ENCODE measurements at places on chromosomes 6 and 20.

DNA sequence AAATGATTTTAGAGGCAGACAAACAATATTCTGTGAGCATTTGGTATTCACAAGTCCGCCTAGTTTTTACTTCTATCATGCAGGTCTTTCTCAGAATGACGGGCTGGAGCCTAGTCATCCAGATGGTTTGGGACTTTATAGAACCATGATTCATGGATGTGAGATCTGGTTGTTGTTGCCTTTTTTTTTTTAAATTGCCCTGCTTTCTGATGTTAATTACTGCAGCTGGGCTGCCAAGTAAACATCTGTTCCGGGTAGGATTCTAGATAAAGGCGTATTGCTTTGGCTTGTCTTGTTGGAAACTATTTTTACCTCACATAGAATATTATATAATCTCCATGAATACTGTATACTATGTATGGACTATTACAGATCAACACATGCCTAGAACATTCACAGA, 58.1 kb downstream of the RNF217 start:
- no peak for DNase-seq

GRCh38 chr6:40936818-40937251, 102.2 kb downstream of the UNC5CL start:
- DNase-seq = no peak

DNA sequence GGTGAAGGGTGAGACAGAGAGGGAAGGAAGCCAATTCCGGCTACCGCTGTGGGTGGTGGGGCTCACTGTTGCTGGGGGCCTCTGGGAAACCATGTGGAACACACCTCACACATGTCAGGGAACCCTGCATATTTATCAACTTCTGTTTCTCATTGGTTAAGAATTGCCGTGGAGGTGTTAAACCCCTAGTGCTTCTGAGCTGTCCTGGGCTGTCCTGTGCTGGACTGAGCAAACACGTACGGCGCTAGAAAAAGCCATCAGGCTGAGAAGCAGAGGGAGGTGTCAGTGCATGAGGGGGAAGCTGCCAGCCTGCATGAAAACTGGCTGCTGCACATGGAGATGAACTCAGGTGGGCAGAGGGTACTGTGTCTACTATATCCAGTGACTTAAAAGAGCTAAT, 103.9 kb upstream of the JAG1 start:
- DNase-seq = no peak

- no peak for DNase-seq
Measured at GRCh38 chr6:32554116-32554965, 24.3 kb upstream of the HLA-DRB5 start.

DNA sequence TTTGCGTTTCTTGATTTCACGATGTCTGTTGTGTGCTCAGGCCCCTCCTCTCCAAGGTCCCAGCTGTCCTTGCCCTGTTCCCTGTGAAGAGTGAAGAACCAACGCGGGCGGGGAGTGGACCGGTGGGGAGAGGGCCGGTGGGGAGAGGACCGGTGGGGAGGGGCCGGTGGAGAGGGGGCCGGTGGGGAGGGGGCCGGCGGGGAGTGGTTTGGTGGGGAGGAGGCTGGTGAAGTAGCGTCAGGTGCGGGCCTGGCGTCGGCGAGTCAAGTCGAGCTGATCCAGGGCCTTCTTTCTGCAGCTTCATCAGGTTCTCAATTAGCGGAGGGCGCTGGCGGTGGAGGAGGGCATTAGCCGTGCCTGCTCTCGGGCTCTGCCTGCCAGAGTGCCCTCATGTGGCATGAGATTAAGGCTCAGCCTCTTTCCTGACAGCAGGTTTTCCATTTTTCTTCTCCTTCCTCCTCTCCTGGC, 21.2 kb upstream of the BHLHE23 start:
- DNase-seq = no peak

- no peak for DNase-seq
Measured at GRCh38 chr6:30272032-30272431, 54.7 kb upstream of the TRIM39 start.

DNA sequence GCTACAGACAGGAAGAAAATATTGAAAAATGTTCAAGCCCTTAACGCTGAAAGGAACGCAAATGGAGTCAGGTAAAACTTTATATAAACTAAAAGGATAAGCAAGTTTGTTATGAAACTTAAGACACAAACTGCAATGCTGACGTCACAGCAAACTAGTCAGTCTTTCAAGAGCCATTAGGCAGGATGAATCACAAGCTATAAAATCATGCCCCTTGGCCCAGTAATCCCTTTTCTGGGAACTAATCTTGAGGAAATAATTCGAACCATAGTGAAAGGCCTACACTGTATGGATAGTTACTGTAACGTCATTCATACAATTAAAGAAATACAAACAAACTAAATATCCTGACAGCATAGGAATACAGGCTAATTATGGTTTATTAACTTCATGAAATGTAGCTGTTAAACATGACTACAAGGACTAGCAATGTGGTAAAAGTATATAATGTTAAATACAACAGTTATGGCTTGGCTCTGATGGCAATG, 42.7 kb upstream of the HINT3 start:
- DNase-seq = peak; percentile 60

DNA sequence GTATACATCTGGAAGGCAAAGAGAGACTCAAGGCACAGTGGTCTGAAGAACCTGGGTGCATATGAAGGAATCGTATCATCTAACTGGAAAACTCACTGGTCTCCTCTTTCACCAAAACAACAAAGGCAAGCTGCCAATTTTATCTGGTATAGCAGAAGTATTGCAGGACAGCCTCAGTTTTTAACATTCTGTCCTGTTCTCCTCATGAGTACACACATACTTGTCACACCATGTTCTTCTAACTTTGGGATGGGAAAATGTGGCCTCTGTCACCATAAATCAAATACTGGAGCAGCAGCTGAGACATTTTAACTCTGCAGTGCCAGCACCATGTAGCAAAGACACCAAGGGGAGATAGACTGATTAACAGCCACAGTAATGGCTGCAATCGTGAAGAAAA, 199.1 kb upstream of the CNR1 start:
- no peak for DNase-seq

DNA sequence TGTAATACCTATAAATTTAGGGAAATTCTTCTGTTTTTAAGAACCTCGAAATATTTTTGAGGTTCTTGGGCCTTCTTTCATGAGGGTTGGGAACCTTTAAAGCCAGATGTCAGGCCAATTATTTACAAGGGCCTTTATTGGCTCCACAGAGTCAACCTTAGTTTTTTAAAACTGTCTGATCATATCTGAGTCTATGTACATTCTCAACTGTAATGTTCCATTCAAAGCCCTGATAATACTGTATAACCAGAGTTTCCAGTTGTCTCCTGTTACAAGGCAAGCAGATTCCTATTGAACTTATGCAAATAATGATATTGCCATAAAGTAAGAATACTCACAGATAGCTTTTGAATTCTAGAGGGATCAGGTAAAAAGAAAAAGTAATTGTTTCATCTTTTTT, 545.5 kb downstream of the EPM2A start:
- DNase-seq = no peak

GRCh38 chr6:119736296-119737021, 386.9 kb upstream of the MAN1A1 start:
- DNase-seq = no peak
